ENCODE measurements at places on chromosomes 4 and X.

GRCh38 chr4:59945277-59945676, 1254.8 kb upstream of the ADGRL3 start:
- no peak for DNase-seq

DNA sequence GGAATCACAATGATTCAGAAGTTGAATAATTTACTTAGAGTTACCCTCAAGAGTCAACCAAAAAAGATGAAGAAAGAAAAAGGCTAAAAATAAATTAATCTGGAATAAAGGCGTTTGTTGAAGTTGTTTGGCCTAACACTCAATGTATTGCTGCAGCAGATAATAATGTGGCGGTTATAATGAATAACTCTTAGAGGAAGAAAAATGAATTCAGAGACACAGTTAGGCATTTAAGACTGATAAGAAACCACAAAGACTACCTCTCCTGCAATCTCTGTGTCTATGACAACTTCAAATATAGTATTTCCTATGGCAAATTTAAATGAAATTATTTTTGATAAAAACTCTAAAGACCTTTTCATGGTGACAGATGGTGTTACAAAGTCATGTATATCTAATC, 1369.1 kb upstream of the AGA start:
- DNase-seq, result no peak

GRCh38 chr4:120842031-120842430, 80.5 kb downstream of the PRDM5 start:
- DNase-seq, result no peak

- DNase-seq, result no peak
These were observed 60.6 kb downstream of the RPS6KA3 start for GRCh38 chrX:20205927-20206708.

GRCh38 chr4:17468619-17469221, 43.2 kb downstream of the QDPR start:
- DNase-seq, result no peak

DNA sequence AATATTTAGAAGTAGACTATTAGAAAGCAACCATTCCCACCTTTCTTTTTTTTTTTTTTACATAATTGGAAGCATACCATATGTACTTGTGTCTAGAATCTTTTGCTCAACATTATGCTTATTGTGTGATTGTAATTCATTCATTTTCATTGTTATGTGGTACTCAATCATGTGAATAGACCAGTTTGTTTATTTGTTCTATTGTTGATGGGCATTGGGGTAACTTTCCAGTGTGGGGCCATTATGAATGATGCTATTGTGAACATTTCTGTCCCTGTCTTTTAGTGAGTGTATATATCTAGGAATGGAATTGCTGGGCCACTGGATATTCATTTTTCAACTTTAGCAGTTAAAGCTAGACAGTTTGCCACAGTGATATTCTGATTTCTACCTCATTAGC, 62.5 kb upstream of the MCUB start:
- no peak for DNase-seq

GRCh38 chr4:151323667-151324066, 1.7 kb downstream of the SH3D19 start:
- no peak for DNase-seq

- DNase-seq, result peak; percentile 75
These were observed 4.0 kb upstream of the ZNF518B start for GRCh38 chr4:10461091-10461849.

DNA sequence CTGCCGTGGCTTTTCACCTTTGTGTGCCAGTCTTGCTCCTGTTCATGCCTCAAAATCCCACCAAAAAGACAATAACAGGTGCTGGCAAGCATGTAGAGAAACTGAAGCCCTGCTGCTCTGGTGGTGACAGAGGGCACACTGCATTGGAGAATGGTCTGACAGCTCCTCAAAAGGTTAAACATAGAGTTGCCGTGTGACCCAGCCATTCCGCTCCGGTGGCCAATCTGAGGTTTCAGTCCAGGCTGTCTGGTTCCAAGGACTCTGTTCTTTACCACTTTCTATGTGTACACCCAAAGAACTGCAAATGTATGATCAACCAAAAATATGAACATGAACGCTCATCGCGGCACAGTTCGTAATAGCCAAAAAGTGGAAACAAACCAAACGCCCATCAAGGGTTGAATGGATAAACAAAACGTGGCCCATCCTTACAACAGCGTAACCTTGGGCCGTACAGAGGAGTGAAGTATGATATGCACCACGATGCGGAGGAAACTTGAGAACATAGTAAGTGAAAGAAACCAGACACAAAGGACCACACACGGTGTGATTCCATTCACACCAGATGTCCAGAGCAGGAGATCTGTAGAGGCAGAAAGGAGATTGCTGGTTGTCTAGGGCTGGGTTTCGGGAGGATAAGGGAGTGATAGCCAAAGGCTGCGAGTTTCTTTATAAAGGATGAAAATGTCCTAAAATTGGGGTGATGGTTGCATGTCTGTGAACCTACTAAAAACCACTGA, 33.6 kb upstream of the WFS1 start:
- no peak for DNase-seq

DNA sequence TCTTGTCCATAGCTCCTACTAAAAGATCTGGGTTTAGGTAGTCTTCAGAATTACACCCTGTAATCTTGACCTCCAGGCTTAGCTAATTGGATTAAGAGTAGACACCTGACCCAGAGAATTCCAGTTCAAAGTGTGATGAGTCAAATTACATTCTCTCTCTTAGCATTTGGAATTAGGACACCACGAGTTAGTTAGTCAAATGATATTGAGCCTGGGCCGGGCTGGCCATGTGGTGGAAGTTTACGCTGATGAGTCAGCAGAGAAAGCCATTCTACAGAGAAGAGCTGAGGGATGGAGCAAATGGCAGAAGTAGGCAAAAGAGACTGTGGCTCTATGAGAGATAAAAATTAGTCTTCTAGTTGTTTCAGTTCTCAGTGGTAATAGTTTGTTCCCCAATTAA, 31.1 kb downstream of the CEP44 start:
- no peak for DNase-seq

DNA sequence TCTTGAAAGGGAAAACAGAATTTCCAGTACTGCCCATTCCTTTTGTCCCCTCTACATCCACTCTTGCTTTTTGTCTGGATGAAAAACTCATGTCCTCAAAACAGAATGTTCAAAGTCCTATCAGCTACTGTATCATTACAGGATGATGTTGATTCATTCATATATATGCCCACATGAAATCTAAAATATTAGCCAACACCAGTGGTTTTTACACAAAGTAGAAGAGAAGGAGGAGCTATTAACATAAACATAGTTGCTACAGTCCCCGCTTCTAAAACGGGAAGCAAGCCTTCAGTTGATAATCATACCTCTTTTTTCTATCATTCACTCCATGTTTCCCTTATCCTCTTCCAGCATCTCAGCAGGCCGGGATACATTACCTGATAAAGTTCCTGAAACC, 7.7 kb upstream of the THOC2 start:
- no peak for DNase-seq

- DNase-seq, result no peak
These were observed at the start of gene MAB21L2 for GRCh38 chr4:150582146-150582872. TSS of gene MAB21L2 (plus strand) at chr4:150582151. CDS start at chr4:150583030, 879 bp downstream.

DNA sequence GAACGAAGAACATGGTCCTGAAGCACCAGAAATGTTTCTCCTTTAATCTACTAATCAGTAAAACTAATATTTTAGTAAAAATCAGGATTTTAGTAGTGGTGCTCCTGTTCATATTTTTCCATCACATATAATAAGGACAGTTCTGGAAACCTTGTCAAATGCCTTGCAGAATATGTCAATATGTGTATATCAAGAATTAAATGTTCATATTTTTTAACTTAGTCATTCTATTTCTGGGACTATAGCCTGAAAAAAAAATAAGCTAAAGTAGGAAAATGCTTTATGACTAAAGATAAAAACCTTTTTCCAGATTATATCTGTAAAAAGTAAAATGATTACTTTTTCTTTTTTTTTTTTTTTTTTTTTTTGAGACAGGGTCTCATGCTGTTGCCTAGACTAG, 65.1 kb downstream of the MAB21L2 start:
- DNase-seq, result no peak

DNA sequence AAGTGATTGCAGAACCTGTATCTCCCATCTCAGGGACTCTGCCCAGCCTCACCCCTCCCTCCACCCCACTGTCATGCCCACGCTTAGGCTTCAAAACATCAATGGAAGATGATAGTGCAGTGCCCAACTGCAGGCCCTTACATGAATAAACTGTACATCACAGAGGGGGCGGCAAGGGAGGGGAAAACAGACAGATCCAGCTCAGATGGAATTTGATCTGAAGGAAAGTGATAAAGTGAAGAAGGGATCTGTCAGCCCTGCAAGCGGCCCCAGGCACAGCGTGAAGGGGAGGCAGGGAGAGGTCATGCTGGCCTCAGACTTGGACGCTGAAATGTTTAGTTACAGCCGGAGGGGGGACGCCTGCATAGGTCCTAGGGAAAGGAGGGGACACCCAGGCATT, 38.5 kb downstream of the GYG2 start:
- no peak for DNase-seq

All from CD4-positive, alpha-beta T cell treated with Interleukin-6 at 100 ng/mL for 8 hours (primary cell).